ENCODE measurements at places on chromosomes 2 and 18. TPM values are rescaled to one million over a fixed set of nuclear protein-coding genes. Genes with fewer than 3 reads are reported as not detected.

EHD3 gene
- 48.8 TPM for total RNA-seq

TMEM182 gene
- 1.3 TPM for total RNA-seq

ARHGEF4 gene
- total RNA-seq: 0.86 TPM

TBR1 gene
- total RNA-seq: under 0.01 TPM

PLB1 gene
- total RNA-seq: 3.0 TPM

CFC1 gene
- not detected for total RNA-seq

OSBPL6 gene
- total RNA-seq: 3.9 TPM

TWIST2 gene
- 58.7 TPM for total RNA-seq

CREG2 gene
- total RNA-seq: not detected

RELCH gene
- total RNA-seq: 50.1 TPM

CABYR gene
- 6.4 TPM for total RNA-seq

ATP6V1C2 gene
- total RNA-seq: under 0.01 TPM

CMPK2 gene
- total RNA-seq: 1.9 TPM

FBLN7 gene
- total RNA-seq: 1.3 TPM

SULT1C4 gene
- 0.32 TPM for total RNA-seq

REG3G gene
- not detected for total RNA-seq

KDSR gene
- total RNA-seq: 26.8 TPM

SUMO1 gene
- total RNA-seq: 109 TPM

RGPD3 gene
- total RNA-seq: 0.32 TPM

UNC80 gene
- total RNA-seq: not detected

CACNB4 gene
- total RNA-seq: 0.43 TPM

DHRS9 gene
- total RNA-seq: not detected

SEPTIN10 gene
- total RNA-seq: 73.1 TPM

Measured in fibroblast of villous mesenchyme (primary cell).